ENCODE measurements at places on chromosomes 2 and 18.
A peak's percentile ranks its signal among the peaks of the same experiment; 100 is the strongest.

DNA sequence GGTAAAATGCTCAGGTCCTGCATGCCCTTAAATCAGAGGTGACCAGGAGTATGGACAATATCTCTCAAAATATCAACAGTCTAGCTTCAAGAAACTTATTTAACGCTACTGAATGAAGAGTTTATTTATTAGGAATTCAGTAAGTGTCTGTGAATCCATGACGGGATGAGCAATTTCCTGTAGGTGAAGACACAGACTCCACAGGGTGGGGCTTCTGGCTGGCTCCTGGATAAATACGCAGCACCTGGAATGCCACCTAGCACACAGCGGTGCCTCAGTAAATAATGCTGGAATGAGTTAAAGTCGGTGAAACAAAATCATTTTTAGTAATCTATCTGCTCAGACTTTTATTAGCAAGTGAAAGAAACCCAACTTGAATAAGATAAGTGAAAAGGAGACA is 29.4 kb upstream of the MBP start:
- no peak for DNase-seq

- no peak for DNase-seq
Measured at GRCh38 chr2:160387558-160388262, 105.9 kb downstream of the RBMS1 start.

GRCh38 chr2:217356781-217357180 is 496.9 kb upstream of the TNP1 start:
- peak; percentile 65 for DNase-seq

DNA sequence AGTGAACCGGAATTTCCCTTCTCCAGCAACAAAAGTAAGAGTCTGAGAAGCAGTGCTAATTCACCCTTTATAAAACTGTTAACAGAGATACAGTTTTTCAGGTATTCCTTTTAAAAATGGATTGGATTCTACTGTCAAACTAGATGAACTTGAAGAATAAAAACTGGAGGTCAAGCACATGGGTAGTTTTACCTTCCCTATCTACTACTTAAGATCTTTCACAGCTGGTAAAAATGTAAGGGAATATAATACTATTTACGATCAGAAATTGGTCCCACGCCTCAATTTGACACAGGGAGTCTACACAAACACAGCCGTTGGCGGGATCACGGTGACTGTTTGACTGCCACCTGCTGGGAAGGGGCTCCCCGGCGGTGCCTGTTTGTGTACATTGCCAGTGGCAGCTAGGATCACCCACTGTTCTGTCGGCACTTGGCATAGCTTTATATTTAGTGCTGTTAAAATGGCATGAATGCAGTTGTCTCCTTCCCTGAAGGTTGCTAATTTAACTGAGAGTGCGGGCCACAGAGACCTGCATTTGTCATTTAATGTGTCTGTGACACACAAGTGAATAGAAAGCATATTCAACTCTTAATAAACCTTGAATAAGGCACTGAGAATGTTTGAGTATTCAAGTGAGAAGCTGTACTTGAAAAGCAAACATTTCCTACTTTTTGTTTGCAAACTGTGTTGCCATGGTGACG is 59.5 kb downstream of the ABCG8 start:
- DNase-seq = peak; percentile 70

DNA sequence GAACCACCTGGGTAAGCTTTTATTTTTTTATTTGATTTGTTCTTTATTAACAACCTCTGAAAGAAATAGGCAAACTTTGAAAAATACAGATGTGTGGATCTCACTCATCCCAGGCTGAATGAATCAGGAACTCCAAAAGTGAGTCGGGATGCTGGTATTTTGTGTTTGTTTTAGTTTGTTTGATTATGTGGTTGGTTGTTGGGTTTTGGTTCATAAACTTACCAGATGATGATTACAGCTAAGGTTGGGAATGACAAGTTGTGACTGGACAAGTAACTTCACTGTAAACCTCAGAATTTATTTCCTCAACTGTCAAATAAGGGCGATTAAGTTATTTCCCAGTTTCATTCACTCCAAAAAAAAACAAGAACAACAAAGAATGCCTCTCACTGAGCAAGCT is 80.5 kb upstream of the KIF5C start:
- DNase-seq = no peak

DNA sequence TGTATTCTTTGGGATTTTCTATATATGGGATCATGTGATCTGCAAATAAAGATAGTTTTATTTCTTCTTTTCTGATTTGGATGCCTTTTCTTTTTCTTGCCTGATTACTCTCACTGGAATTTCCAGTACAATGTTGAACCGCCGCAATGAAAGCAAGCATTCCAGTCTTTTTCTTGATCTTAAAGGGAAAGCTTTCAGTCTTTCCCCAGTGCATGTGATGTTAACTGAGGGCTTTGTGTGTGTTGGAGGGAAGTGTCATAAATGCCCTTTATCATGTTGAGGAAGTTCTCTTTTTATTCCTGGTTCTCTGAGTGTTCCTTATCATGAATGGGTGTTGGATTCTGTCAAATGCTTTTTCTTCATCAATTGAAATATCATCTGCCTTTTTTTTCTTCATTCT is 16.9 kb upstream of the CYBRD1 start:
- no peak for DNase-seq

DNA sequence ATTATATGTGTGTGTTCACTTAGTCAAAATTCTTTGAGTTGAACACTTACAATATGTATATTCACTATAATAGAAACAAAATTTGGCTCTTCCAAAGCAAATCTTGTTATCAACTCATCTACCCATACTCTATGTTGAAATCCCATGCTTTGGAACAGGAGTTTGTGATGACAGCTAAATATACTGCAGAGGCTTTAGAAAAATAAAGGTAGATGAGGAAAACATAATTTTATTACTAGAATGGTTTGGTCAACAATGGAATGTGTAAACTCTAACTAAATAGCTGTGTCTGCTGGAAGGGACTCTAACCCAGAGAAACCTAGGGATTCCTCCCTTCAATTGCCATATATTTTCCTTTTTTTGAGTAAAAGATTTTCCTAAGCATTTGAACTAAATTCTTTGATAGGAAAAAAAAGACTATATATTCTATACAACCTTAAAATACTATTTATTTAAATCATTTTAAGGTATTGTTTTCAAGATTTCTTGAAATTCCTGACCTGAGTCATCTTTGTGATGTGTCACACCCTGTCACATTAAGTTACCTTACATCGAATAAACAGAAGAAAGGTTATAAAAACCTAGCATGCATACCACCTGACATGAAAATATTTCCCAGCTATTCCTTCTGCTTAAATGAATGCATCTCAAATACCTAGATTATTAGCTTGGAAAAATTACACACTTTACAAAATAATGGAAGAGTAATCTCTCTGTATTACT is 175.5 kb downstream of the OTX1 start:
- DNase-seq = no peak

DNA sequence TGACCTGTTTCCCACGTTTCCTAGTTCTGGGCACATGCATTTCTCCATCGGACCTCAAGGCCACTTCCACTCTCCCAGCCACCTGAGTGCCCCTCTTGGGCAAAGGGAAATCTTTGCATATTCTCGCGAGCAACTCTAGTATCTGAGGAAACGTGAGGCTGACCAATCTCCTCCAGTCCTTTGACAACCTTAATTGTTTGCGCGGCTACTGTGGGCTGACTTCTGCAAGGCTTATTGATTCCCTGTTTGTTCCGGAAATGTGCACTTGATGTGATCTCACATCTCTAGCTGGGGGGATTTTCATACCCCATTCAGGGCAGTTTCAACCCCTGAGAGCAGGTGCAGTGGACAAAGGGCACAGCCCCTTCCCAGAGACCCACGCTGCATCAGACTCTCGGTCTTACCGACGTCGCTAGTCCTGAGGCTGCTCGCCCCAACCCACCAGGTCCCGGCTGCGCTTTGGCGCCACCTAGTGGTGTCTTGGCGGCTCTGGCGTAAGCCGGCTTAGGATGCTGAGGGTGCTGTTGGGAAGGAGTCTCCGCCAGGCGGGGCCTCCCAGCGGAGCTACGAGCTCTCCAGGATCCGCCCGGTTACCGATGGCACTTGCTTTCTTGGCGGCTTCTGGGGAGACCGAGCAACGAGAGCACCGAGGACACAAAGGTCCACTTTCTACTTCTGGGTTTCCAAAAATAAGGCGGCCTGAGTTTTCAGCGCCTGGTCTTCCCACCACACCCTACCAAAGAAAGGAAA is 24.8 kb upstream of the SPR start:
- DNase-seq = peak; percentile 92

- no peak for DNase-seq
Measured at GRCh38 chr18:56515522-56515921, 122.9 kb downstream of the TXNL1 start.

DNA sequence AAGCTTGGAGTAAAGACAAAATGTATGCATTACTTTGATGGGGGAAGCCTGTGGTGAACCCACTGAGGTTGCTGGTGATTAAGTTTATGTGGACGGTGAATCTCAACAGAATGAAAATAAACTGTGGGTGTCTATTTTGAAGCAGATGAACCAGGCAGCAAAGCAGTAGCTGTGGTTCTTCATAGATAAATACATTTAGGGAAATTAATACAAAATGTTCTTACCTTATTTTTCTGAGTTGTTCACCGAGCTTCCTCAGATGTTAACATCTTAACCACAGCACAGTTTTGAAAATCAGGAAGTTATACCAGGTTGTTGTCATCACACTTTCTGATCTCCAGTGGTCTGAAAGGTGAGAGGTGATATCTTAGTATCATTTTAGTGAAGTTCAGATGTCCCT is 53.9 kb downstream of the NCK2 start:
- no peak for DNase-seq

DNA sequence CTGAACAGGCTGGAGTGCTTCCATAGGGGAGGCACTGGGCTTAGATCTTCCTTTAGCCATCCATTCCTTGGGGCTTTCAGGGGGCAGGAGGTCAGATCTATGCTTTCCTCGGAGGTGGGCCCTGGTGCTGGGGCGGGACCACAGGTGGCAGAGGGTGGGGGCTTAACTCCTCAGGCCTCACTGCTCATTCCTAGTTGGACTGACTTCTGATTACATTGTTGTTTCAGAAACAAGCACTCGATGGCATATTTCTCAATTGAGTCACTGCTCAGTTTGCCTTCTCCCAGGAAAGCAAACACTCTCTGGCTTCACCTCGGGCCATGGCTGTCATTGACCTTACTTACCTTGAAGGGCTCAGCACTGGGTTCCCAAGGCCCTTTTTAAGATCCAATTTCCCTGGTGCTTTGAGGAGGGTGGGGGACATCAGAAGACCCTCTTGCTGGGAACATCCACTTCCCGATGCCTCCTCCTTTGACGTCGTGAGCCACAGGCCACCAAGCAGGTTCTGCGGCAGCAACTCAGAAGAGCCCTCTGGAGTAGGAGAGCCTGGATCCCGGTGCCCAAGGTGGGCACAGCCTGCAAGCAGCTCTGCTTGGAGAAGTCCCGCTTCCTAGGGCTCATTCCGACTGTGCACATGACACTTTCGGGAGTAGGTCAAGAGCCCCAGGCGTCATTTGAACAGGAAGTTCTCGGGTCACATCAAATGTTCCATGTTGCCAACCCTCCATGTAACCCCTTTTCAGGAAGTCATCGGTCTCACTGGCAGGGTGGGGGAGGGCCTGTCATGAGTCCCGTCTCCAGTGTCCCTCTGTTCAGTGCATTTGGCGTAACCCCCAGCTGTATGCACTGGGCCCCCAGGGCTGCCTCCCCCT is 40.6 kb downstream of the SDC1 start:
- no peak for DNase-seq

DNA sequence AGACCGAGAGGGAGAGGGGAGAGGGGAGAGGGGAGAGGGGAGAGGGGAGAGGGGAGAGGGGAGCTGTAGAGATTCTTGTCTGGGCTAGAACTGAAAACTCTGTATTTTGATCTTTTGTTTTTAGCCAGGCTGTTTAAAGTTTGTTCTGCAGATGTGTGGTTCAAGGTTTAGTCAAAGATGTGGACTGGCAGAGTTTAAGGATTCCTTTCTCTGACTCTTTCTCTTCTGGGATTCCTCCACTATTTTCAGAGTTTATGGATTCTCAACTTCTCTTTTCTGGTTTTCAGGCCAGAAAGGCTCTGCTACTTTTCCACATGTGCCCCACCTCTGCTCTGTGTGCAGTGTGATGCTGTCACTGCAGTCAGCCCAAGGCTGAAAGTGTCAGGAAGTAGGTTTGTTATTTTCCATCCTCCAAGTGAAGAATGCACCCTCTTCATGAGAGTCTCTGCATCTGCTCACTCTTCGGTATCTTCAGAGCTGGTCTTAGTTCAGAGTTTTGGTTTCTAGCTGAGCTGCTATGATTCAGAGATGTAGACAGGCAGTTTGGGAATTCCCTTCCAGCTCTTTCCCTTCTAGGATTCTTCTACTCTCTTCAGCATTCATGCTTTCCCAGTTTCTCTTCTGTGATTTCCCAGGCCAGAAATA is 130.9 kb upstream of the SMAD7 start:
- no peak for DNase-seq

Measured in brain (organoid and tissue), 16 donors.